ENCODE measurements at places on chromosomes 1 and 21.

- no peak for DNase-seq
Observed at GRCh38 chr1:176101951-176102642, 105.0 kb downstream of the COP1 start.

DNA sequence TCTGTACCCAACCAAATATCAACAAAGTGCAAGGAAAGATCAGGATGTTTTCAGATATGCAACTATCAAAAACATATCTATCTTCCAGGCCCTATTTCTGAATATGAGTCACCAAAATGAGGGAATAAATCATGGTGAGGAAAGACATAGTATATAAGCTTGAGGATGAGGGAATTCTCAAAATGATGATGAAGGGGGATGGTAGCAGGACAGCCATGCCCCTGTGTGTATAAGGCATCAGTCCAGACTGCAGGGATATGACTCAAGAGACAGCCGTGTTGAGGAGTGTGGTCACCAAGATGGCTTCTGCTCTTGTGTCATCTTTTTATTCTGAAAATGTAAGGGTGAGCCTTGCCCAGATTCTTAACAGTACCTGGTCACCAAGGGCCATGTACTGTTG lies 4.4 kb upstream of the WDR64 start:
- DNase-seq, result no peak

GRCh38 chr1:228760979-228761378 lies 25.7 kb downstream of the RHOU start:
- no peak for DNase-seq

DNA sequence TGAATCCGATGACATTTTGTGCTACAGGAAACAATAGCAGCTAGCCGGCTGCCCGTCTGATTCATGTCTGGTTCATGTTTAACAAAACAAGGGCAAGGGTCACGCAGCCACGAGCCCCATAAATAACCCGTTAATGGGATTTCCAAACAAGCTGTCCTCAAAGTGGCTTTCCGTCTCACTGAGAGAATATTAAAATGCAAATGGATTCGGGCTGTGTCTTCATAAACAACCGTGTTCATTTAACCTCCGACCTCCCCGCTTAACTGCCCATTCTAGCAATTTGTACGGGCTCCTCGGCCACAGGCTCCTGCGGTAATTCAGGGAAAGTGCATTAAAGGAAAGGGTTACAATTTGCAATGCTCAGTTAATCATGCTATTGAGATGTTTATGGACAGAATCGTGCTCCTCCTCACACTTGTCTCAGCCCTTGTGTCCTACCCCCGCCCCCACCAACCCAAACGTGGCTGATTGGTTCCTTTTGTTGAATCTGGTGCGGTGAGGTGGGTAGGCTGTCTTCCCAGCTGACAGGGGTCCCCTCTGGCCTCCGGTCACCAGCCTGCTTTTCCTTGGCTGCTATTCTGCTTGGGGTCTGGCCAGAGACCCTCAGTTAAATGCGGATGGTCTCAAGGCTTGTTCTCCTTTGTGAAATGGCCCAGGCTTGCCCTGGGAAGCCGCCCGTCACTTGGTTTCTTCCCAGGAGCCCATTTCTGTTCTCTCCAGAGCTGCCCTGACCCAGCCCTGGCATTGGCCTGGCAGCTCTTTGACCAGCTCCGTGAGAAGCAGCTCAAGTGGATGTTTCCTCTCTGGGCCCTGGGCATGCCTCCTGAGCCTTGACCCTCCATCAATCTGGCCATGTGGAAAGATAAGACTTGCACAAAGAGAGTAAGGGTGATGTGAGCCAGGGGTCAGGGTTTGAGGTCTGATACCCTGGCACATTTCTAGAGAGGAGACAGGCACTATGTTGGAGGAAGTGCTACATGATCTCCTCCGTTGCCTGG lies 200.7 kb upstream of the POU3F1 start:
- DNase-seq, result no peak

GRCh38 chr1:155961937-155962336 lies 16.4 kb downstream of the ARHGEF2 start:
- DNase-seq, result peak; percentile 94

Data from H54 (cell line).